ENCODE measurements at places on chromosomes 5 and 9.

DNA sequence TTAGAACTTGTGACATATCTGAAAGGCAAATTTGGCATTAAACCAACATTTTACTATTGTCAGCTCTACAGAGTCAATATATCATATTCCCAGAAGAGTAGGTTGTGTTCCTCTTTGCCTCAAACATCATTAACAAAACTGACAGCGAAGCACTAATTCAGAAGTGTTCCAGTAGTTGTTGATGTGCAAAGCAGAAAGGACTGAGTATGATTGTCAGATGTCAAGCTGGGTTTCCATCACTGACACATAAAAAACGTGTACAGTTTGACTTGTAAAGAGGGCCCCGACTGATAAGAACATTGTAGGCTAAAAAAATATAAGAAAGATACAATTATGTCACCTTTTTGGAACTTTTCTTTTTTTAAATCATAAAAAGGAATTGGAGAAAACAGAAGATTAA lies 101.5 kb upstream of the ZNF608 start:
- DNase-seq = no peak

GRCh38 chr5:7405277-7405676 lies 9.3 kb downstream of the ADCY2 start:
- no peak for DNase-seq

- DNase-seq = no peak
Observed at GRCh38 chr5:76622973-76623596, at the start of gene F2RL2. Gene F2RL2, minus strand, starts transcription at chr5:76623403. Its CDS starts 173 bp downstream, at chr5:76623230.

DNA sequence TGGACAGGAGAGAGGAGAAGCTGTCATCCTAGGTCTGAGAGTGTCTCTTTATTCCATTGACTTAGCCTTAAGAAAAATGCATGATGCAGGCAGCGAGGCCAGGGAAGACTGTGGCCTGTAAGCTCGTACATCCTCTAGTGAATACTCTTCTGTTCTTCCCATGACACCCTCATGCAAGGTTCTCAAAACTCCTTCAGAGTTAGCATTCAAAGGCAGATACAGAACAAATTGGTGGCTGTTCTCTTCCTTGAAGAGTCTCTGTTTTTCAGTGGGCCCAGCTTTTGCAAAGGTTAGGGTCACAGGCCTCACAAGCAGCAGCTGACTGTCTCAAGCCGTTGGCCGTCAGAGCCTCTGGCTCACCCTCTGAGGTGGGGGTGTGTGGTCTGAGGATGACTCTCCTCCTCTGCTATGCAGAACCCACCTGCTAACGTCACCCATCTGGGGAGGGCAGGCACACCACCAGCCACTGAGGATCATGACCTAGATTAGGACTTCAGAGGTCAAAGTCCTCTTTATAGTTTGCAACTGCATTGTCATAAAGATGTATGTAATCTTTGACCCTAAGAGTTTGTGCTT lies 15.1 kb downstream of the ADCY2 start:
- DNase-seq = no peak

- no peak for DNase-seq
Observed at GRCh38 chr5:151642472-151643140, 44.1 kb downstream of the SPARC start.

DNA sequence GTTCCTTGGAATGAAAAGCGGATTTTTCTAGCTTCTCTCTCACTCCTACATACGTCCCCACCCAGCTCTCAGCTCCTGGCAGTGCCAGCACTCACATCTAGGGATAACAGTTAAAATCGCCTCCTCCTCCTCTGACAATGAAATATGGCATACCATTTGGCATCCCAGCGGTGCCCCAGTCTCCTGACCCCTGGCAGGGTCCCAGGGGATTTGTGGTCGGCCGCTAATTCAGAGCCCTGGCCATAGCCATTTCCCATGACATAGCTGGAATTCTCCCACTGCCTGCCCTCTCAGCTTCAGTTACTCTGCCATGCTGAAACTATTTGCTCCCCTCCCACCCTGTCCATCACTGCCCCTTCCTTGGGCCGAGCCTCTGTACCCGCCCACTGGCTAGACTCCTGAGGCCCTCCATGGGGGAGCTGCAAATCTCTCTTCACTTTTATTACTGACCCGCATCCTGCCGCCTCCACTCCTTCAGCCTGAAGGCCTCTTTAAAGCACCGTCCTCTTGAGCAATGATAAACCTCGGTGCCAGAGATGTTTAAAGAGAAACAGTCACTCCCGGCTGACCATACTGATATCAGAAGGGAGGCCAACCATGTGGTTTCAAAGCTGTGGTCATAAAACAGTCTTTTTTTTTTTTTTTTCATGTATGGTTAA lies 139.8 kb downstream of the SLIT3 start:
- DNase-seq = no peak

DNA sequence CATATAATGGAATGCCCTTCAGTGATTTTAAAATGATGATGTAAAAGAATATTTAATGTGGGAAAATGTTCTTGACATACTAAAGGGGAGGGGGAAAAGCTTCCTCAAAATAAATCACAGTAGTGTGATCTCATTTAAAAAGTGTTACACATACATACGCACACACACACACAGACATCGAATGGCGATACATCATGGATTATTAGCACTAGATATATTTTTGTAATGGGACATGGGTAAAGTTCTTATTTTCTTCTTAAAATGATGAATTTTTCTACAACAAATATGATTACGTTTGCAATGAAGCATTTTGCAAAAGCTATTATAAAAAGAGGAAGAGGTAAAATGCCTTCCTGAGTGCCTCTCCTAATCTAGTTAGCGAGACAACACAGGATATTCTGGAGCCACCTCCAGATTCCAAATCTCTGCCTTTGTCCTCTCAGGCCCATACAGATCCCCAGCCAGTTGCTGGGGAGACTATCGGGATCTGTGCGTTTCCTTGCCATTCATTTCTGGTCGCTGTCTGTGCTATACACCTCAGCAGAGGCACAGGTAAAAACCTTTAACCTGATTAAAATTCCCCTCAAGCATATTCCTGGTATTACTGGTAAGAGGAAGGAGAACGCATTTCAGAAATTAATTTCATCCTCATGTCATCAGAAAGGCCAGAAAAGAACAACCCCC lies 69.6 kb downstream of the SLC28A3 start:
- no peak for DNase-seq

DNA sequence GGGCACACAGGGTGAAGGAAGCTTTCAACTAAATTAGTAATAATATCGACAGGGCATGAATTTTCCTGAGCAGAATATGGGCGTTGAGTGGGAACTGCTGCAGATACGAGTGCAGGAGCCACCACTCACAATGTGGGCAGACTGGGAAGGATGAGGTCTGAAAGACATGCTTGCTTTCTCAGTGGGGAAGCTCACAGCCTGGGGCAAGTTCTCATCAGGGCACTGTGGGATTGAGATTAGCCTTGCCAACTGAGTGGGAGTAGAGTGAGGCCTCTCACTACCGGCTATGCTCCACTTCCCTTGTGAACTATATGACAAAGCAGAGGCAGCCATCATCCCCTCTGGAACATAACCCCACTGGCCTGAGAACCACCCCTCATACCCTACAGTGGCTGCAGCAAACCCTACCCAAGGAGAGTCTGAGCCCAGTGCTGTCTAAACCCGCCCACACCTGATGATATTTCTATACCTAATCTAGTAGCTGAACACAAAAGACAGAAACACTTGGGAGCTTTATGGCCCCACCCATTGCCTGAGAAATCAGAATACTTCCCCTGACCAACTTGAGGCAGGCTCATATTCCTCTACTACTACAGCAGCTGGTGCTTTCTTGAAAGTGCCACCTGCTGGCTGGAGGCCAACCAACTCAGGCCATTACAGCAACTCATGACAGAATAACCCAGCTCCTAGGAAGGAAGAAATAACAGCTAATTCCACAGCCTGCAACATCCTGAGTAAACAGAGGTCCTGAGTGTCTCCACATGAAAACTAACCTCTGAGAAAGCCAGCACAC lies 173.7 kb upstream of the SPEF2 start:
- DNase-seq = no peak

DNA sequence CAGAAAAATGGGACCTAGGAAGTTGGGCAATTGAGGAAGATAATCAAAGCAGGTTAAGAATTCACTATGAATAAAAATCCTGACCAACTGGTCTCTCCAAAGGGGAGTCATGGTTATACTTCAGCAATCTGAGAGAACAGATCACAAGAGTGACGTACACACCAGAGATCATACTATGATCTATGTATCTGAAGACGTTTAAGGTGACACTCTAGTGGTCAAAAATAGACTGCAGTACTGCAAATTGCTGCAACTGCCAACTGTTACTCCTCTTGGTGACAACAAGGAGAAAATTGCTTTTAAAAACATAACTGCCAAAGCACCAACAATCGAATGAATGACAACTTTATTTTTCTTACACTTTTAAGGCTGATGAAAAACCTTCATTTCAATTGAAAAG lies 4.9 kb downstream of the AK6 start:
- DNase-seq = peak; percentile 37

DNA sequence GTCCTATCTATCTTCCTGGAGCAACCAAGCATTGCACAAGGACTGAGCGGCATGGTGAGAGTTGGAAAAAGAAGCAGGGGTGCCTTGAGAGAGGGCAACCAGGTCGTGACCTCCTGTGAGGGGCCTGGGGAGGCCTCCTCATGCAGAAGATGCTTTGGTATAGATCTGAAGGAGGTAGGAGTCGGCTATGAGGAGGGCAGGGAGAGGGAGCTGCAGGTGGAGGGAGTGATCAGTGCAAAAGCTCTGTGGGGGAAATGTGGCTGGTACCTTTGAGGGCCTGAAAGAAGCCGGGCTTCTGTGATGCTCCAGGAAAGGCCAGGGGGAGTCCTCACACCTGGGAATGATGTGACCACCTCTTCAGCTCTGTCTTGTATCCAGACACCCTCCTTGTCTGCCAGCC lies 3.6 kb upstream of the SLC25A48 start:
- DNase-seq = no peak

DNA sequence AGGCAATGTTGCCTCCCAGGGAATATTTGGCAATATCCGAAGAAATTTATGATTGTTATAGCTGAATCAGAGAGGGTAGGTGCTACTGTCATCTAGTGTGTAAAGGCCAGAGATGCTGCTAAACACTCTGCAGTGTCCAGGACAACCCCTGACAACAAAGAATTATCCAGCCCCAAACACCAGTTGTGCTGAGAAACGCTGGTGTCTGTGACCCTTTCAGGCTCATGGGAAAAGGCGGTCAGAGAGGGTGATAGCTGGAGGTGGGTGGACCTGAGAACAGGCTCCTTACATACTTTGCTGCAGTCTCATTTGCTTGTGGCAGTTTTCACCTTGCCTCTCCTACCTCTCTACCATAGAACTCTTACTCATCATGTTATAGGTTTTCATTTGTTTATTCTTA lies 295.3 kb upstream of the DMRT1 start:
- DNase-seq = no peak

DNA sequence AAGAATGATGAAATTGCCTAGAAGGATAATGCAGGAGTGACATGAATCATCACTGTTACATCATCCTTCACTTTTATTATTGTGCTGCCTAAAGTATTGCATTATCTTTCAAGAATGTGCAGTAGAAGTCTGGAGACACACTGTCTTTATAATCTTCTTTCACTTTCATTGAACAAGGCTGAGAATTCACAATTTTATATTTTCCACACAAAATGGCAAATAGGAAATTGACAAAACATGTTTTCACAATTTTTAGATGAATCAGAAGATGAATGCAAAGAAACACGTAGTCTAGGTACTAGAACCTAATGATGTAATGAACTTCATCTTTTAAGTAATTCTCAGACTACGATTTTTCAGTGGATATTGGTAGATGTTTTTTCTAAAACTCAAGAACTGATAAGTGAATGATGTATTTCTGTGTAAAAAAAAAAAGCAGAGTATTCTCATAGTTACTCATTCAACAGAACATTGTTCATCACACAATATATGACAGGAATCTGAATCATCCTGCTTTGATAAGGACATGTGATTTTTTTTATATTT lies 131.5 kb upstream of the GRHPR start:
- no peak for DNase-seq

DNA sequence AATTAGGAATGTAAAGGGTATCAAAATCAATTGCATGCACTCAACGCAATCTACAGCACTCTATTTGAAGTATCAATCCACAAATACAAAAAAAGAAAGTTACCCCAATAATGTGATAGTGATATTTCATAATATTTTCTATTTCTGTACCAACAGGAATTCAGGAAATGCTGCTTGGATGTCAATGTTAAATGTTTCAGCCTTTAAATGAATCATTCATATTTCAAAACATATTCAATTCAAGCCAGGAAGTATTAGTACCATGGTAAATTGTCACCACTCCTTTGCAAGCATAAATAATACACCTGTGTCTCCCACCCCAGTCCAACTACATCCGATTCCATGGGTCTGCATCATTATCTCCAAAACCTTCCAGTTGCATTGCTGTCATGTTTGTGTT lies 1185.5 kb upstream of the CDH18 start:
- no peak for DNase-seq

DNA sequence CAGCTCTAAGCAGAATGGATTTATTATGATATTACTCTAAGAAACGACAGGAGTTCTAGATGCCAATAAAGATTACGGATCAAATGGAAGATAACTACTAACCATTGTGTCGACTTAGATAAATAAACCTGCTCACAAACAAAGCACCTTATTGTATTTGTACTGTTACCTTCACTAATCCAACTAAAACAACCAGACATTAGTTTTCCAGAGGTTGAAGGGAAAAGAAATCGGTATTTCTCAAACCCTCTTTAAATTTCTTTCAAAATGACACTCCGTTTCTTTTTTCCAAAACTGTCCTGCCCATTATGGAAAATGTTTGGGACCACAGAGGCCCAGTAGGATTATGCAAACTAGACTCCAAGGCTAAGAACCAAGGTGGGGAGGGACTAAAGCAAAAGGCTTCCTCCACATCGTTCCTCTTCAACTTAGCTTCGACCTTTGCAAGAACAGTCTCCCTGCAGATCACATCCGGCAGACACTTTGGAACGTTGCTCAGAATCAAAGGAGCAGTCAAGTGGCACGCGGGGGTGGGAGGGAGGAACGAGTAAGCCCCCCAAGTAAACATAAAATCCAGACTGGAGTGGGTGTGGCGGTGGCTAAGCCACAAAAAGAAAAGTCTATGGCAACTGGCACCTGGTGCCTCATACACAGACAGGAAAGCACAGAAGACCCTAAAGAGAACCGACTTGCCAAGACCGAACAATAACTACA lies 2.7 kb downstream of the MLLT3 start:
- DNase-seq = no peak

- DNase-seq = no peak
Observed at GRCh38 chr5:139821806-139822552, 26.4 kb downstream of the PSD2 start.

- no peak for DNase-seq
Observed at GRCh38 chr5:2817031-2817603, 65.6 kb upstream of the IRX2 start.

GRCh38 chr9:129414377-129414992 lies 206.4 kb downstream of the C9orf50 start:
- peak; percentile 56 for DNase-seq

DNA sequence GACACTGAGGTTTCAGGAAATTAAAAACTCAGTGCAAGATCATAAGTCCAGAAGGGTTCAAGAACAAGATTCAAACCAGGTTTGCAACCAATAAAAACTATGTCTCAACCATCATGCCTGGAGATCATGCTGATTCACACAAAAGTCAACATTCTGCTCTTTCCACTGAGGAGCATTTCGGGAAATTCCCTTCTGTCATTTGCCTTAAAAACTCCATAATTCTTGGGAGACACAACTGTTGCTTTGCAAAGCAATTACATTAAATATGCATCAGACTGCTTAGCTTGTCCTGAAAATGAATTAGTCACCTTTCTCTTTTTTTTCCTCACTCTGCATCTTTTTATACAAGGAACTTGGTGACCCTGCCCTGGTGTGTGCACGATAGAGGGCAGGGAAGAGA lies 275.9 kb upstream of the ZNF462 start:
- no peak for DNase-seq

GRCh38 chr9:7234144-7234543 lies 476.4 kb downstream of the KDM4C start:
- peak; percentile 5 for DNase-seq
